Stimulated activated CD4-positive, alpha-beta T cell treated with anti-CD3 and anti-CD28 coated beads, Interleukin-15, amount 100 ng/mL, for 1 hour (primary cell): ENCODE measurements at places on chromosomes 12 and 14.

- DNase-seq, result peak; percentile 47
These were observed at the start of gene CPM for GRCh38 chr12:68932961-68933893. CPM (minus strand) TSS chr12:68933171; CDS start chr12:68932837, 334 bp downstream.

- no peak for DNase-seq
These were observed 114.1 kb downstream of the SLC15A4 start for GRCh38 chr12:128709660-128710059.

- DNase-seq, result no peak
These were observed 97.6 kb downstream of the PIK3C2G start for GRCh38 chr12:18358930-18359329.

DNA sequence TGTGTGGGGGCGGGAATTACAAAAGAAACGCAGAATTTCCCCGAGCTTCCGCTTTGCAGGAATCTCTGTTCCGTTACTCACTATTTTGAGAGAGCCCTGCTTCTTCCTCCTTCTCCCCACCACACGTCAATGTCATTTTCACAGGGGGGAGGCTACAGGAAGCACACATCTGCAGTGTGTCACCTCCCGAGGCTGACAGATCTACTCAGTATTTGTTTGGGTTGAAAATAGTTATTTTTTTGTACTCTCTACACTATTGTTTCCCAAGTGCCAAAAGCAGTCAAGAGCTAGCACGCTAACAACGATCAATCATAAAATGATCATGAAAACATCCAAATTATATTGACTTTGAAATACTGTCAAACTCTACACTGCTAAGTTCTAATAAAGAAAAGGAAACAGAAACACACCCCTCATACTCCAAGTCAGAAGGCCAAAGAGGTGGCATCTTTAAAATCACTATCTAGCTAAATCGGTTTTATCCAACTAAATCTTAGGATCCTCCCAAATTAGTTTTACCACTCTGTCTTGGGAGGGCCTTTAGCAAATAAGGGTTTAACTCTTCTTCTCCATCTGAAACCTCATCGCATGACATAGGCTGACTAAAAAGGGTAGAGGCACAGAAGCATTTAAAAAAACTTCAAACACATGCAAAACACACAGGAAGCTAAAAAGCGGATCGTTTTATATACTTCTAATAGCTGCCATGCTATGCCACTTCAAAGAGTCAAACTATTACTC is 51.8 kb downstream of the FOXN3 start:
- DNase-seq, result peak; percentile 8

- no peak for DNase-seq
These were observed 2.8 kb upstream of the CDKL1 start for GRCh38 chr14:50399251-50400032.

- no peak for DNase-seq
These were observed 1.9 kb upstream of the BICD1 start for GRCh38 chr12:32104572-32105355.

DNA sequence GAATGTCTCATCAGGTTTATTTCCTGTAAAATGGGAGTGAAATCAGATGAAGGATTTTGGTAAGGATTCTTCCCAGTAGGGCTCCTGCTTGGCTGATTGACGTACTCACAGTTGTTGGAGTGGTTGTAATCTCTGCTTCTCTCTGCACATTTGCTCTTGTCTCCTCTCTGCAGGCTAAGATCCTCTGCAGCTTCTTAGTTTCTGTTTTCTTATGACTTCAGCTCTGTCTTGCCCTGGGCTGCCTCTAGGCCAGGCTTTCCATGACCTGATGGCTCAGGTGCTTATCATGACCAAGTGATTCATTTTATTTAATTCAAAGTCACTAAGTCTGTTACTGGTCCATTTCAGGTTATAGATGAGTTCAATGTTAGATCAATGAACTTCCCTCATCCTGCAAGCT is 394.5 kb upstream of the DDHD1 start:
- DNase-seq, result no peak

DNA sequence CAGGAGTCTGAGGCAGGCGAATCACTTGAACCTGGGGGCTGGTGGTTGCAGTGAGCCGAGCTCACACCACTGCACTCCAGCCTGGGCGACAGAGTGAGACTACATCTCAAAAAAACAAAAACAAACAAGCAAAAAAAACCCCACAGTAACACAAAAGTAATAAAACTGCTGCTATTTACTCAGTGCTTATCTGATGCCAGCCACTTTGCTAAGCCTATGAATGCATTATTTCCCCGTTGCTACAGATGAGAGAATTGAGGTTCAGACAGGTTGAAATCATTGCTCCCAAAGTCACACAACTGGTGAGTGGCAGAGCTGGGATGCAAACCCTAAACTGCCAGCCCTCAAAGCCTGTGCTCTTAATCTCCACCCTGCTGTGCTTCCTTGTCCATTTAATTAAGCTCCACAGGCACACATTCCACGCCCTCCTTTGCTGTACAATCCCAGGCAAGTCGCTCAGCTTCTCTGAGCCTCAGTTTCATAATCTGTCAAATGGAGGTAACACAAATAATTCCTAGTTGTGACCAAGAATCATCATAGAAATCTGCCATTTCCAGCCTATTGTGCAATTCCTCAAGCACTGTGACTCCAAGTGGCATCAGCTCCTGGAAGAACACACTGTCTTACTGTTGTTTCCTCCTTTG is 5.7 kb upstream of the OAS3 start:
- DNase-seq, result no peak

GRCh38 chr12:116538076-116538591 is 21.0 kb upstream of the MAP1LC3B2 start:
- DNase-seq, result no peak

DNA sequence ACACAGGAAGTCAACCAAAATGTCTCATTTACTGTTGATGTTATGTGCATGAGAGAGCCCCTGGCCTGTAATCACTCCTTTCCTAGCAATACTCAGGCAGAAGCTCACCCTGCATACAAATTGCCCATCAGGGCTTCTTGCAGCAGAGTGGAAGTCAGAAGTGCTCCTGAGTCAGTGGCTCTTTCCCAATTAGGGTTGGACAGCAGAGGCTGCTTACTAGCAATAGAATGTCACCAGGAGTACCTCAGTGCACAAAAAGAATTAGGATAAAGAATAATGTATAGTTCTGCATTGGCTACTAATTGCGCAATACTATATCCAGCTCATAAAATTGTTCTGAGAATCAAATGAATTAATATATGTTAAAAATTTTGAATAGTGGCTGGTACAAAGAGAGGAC is 161.1 kb downstream of the SLC35F4 start:
- DNase-seq, result no peak

GRCh38 chr12:4820971-4821370 is 88.7 kb upstream of the KCNA1 start:
- no peak for DNase-seq

DNA sequence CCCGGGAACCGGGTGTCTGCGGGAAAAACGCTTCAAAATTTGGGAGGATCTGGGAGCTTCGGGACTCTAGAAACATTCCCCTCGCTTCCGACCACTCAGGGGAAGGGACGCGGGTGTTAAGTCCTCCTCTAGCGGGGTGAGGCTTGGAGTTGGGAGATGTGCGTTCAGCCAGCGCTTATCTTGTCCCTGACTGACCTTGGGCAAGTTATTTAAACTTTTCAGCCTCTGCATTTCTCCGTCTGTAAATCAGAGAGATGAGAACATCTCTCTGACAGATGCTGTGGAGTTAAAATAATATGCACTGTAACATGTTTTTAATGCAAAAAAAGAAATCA is 76.9 kb upstream of the ANO4 start:
- no peak for DNase-seq

GRCh38 chr14:104363891-104364760 is 215.4 kb upstream of the C14orf180 start:
- DNase-seq, result no peak

GRCh38 chr14:31572955-31573354 is 11.8 kb downstream of the NUBPL start:
- no peak for DNase-seq

GRCh38 chr12:130846369-130846768 is 7.3 kb upstream of the STX2 start:
- no peak for DNase-seq

DNA sequence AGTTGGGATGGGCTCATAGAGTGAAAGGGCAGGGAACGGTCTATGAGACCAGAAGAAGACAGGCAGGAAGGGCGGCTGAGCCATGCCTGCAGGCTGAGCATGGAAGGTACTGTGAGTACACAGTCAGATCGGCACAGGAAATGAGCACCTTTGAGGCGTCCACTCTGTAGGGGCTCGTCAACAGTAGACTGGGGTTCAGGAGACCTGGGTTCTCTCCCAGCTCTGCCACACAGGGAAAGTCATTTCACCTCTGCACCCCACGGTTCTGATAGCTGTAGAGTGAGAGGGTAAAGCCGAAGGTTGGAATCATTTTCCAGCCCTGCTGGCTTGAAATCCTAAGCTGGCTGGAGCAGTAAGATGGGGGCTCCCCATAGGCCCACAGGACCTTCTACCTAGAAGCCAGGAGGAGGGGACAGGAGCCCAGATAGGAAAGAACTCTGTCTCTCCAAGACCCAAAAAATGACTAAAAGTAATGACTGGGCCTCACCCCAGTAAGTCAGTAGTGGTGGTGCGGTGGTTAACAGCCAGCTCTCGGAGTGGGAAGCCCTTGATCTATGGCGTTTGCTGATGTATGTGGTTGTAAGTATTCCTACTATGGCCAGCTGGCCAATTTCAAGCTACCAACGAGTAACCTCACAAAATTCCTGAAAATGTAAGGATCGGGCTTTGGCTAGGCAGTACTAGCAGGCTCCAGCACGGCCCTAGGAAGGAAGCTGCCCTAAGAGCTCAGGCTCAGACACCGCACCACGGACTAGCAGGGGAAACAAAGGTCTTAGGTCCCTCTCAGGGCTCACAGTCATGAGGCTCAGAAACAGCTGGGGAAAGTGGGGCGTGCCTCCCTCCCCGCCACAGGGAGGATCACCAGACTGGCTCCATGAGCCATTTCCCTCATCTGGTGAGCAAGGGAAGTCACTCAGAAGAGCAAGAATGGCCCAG is 10.3 kb upstream of the CD27 start:
- DNase-seq, result no peak

GRCh38 chr12:18888047-18888446 is 150.1 kb downstream of the CAPZA3 start:
- DNase-seq, result no peak

DNA sequence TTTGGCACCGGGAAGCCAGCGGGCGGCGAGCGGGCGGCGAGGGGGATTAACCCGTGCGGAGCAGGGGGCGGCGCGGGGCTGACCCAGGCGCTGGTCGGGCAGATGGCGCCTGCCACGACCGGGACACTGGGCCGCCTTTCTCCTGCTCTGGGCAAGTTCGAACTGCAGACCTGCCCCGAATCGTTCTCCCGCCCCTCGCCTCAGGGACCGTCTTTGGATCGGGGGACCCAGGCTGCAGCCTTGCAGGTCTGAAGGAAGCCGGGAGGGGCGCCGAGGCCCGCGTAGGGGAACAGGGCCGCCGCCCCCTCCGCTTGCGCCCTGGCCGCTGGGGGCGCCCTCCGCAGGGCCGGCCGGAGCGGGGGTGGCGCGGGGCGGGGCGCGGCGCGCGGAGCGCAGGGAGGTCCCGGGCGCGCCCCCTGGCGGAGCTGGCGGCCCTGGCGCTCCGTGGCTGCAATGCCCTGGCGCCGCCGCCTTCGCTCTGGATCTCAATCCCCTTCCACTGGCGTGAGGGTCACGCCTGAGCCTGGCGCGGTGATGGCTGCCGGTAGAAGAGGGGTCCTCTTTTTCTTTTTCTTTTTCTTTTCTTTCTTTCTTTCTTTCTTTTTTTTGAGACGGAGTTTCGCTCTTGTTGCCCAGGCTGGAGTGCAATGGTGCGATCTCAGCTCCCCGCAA is 449 bp upstream of the LTBP2 start:
- DNase-seq, result peak; percentile 83

DNA sequence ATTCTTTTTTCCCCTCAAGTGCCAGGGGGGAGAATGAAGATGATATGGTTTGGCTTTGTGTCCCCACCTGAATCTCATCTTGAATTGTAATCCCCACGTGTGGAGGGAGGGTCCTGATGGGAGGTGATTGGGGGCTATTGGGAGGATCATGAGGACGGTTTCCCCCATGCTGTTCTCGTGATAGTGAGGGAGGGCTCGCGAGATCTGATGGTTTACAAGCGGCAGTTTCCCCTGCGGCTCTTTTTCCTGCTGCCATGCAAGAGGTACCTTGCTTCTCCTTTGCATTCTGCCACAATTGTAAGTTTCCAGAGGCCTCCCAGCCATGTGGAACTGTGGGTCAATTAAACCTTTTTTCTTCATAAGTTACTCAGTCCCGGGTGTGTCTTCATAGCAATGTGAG is 173.7 kb downstream of the CAND1 start:
- no peak for DNase-seq

DNA sequence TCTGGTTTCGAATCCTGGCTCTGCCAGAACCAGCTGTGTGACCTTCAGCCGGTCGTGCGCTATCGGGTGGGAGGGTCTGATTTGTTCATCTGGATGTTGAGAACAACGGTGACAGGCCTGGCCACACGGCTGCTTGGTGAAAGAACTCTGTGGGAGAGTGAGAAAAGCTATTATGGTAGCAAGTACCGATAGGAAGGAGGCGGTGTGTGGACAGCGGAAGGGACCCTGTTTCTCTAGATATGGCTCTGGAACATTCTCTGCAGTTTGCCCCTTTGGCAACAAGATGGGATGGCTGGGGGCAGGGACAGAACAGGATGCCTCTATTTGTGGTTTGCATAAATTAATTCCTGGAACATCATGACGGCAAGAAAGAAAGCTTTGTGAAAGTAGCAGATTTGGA is 347.3 kb downstream of the AACS start:
- DNase-seq, result no peak

GRCh38 chr12:64125913-64126312 is 96.2 kb downstream of the KICS2 start:
- no peak for DNase-seq

- DNase-seq, result no peak
These were observed 42.2 kb upstream of the CRACR2A start for GRCh38 chr12:3795066-3795465.

DNA sequence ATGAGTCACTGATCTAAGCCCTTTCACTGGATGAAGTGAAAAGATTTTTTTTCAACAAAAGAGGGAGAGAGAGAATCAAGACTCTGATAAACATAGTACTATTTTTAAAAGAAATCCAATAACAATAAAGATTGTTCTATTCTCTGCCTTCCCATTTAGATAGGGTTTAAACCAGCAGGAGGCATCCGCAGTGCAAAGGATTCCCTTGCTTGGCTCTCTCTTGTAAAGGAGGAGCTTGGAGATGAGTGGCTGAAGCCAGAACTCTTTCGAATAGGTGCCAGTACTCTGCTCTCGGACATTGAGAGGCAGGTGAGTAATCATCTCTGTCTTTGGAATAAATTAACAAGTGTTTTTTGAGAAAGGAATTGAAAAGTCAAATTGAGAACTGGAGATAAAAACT is 124.9 kb downstream of the DERA start:
- no peak for DNase-seq

GRCh38 chr12:93275589-93275988 is 102.1 kb upstream of the NUDT4 start:
- DNase-seq, result no peak

DNA sequence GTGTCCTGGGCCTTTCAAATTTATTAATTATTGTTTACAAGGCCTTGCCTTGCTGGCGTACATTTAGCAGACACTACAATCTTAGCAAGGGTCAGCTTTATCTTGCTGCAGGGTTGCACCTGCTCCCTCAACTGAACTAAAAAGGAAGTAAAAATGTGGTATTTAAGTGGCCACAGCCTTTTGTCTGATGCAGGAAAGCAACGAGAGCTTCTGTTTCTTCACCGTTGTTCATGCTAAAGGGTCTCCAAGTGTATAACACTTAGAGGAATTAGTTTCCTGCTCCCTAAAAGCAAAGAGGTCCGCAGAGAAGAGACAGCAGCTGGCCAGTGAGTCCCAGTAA is 62.8 kb upstream of the EGLN3 start:
- no peak for DNase-seq

GRCh38 chr14:90758028-90758889 is 58.0 kb downstream of the TTC7B start:
- peak; percentile 95 for DNase-seq
